Germinal center (tissue), 1 donor: ENCODE measurements at places on chromosomes 3 and 15.
A peak's percentile ranks its signal among the peaks of the same experiment; 100 is the strongest.

GRCh38 chr15:47812470-47812999 lies 95.2 kb downstream of the SEMA6D start:
- peak; percentile 8 for DNase-seq

DNA sequence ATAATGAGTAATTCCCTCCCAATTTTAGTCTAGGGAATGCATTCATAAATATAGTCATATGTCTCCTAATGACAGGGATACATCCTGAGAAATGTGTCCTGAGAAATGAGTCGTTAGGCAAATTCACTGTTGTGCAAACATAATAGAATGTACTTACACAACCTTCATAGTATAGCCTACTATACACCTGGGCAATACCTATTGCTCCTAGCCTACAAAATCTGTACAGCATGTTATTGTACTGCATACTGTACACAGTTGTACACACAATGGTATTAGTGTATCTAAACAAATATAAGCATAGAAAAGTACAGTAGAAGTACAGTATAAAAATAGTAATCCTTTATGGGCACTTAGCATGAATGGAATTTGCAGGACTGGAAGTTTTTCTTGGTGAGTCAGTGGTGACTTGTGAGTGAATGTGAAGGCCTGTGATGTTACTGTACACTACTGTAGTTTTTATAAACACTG lies 6.6 kb downstream of the DTWD1 start:
- no peak for DNase-seq

DNA sequence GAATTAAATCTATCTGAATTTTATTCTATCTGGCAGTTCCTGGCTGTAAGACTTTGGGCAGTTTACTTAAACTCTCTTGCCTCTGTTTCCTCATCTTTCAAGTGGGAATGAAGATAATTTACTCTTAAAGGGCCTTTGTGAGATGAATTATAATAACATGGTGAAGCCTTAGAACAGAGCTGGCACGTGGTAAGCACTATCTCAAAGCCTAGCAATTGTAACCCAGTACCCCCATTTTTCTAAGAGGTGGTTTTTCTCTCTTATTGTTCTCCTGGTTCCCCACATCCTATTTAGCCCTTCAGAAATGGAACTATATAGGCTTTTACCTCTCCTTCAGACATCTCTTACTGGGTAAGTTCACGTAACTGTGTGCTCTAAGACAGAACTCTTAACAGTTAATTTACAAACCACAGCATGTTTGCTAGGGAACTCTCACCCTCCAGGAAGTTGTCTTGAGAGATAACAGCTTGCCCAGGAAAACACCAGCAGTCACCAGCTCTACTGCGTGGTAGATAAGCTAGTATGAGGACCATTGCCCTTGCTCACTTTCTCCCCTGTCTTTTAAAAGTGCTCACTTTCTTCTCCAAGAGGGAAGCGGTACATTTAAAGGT lies 12.3 kb upstream of the CRBN start:
- DNase-seq, result no peak

- DNase-seq, result no peak
Measured at GRCh38 chr15:66832664-66833063, 130.6 kb downstream of the SMAD6 start.

- no peak for DNase-seq
Measured at GRCh38 chr3:30962084-30962483, 67.6 kb upstream of the GADL1 start.
